M059J (cell line): ENCODE measurements at places on chromosomes 2 and 18. TPM values are rescaled to one million over a fixed set of nuclear protein-coding genes. Genes with fewer than 3 reads are reported as not detected.

- DNase-seq: peak; percentile 47
Measured at GRCh38 chr18:67410075-67411070, 106.1 kb downstream of the DSEL start.

GRCh38 chr2:119749477-119750012, 10.2 kb upstream of the PTPN4 start:
- peak; percentile 47 for DNase-seq

DNA sequence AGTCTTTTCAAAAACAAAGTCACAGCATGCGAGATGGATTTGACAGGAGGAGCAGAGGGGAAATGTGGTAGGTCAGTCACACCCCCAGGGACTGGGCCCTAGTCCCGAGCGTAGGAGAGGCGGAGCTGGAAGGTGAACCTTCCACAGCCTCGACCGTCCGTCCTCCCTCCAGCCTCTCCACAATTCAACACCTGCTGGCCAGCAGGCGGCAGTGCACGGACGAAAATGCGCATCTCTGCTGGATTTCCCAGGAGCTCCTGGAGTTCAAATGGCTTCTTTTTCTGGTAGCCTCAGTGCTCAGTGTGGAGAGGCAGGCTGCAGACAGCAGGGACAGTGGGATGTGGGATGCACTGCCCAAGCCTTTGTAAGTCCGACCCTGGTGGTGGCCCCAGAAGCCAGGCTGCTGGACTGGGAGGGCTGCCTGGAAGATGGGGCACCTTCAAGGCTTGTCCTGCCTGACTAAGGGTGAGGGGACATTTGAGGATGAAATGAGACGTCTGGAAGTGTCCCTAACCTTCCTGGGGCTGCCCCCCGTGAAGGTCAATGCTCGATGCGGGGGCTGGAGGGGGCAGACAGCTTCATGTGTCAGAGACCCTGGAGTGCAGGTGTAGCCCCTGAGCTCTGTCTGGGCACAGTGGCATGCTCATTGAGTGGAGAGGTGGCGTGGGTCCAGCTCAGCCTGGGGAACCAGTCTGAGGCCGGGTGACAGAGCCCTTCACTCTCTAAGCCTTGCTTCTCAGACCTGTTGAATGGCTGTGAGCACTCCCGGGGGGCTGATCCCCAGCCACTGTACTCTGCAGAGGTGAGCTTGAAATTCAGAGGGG, 189.5 kb downstream of the TFCP2L1 start:
- peak; percentile 55 for DNase-seq

The LHCGR gene
- not detected in 2 replicates for total RNA-seq
